Common myeloid progenitor, CD34-positive (primary cell): ENCODE measurements at places on chromosomes 5 and 9.

GRCh38 chr5:135392256-135392655, 6.8 kb downstream of the MACROH2A1 start:
- H3K4me1 ChIP-seq = peaks cover 32% of the 10 kb centered on the region
- peak; percentile 69 for DNase-seq
- H3K4me3 ChIP-seq = no peak overlapping the region
- H3K36me3 ChIP-seq = peaks cover 30% of the 10 kb centered on the region
- H3K27ac ChIP-seq = peak overlapping the region; percentile 65

- no peaks in the 10 kb centered on the region for H3K4me1 ChIP-seq
- H3K27ac ChIP-seq = no peak overlapping the region
- H3K4me3 ChIP-seq = no peak overlapping the region
- no peak for DNase-seq
Measured at GRCh38 chr9:86328156-86328555, 26.1 kb downstream of the TUT7 start.

GRCh38 chr5:98786191-98786853, 12.9 kb downstream of the RGMB start:
- H3K36me3 ChIP-seq = no peaks in the 10 kb centered on the region
- H3K4me1 ChIP-seq = no peaks in the 10 kb centered on the region
- no peak for DNase-seq
- H3K27ac ChIP-seq = no peak overlapping the region
- H3K27me3 ChIP-seq = peaks cover 5% of the 10 kb centered on the region

- no peaks in the 10 kb centered on the region for H3K36me3 ChIP-seq
- no peaks in the 10 kb centered on the region for H3K27me3 ChIP-seq
- no peak overlapping the region for H3K4me3 ChIP-seq
- no peak overlapping the region for H3K27ac ChIP-seq
Measured at GRCh38 chr9:79143211-79143610, 428.6 kb upstream of the TLE4 start.

- H3K27me3 ChIP-seq = no peaks in the 10 kb centered on the region
- no peaks in the 10 kb centered on the region for H3K4me1 ChIP-seq
- H3K4me3 ChIP-seq = no peak overlapping the region
- no peak for DNase-seq
Measured at GRCh38 chr9:128986671-128987070, 39.2 kb downstream of the NUP188 start.

DNA sequence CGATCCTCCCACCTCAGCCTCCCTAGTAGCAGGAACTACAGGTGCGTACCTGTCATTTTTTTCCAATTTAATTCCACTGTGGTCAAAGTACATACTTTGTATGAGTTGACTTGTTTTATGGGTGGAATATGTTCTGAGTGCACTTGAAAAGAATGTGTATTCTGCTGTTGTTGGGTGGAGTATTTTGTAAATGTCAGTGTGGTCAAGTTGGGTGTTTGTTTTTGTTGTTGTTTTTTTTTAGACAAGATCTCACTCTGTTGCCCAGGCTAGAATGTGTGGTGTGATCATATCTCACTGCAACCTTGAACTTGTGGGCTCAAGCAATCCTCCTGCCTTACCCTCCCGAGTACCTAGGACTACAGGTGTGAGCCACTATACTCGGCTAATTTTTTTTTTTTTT, 17.9 kb downstream of the SLC25A25 start:
- H3K27ac ChIP-seq = no peak overlapping the region
- H3K36me3 ChIP-seq = no peaks in the 10 kb centered on the region
- peaks cover 4% of the 10 kb centered on the region for H3K4me1 ChIP-seq
- no peak for DNase-seq

DNA sequence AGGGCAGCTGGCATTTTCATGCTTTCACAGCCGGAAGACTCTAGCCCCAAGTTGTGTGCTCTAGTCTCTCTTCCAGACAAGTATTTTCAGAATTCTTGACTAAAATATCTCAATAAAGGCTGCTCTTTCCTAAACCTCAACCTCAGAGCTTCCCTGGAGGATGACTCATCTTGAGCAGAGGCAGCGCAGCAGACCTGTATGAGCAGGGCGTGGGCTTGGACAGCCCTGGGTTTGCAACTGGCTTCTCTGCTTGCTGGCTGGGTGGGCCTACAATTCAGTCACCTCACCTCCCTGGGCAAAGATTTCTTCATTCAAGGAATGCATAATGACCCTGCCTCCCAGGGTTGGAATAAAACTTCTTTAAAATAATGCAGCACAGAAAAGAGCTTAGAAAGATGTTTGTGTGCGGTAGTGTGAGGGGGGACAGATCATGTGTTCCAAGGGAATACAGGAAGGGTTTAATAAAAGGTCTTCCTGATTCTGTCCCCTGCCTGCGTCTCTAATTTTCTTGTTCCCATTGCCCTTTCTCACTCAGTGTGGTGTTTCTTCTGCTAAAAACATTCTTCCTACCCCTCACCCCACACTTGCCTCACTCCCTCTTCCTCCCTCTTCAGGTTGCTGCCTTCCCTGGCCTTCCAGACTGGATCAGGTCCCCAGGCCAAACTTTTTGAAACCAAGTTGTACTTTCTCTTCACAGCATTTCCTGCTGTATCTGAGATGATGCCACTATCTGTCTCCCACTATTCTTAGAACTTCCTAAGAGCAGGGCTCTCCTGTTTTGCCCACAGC, 39.4 kb upstream of the MAP1B start:
- no peaks in the 10 kb centered on the region for H3K4me1 ChIP-seq
- peaks cover 16% of the 10 kb centered on the region for H3K27me3 ChIP-seq
- DNase-seq = no peak
- H3K4me3 ChIP-seq = no peak overlapping the region
- no peak overlapping the region for H3K27ac ChIP-seq

DNA sequence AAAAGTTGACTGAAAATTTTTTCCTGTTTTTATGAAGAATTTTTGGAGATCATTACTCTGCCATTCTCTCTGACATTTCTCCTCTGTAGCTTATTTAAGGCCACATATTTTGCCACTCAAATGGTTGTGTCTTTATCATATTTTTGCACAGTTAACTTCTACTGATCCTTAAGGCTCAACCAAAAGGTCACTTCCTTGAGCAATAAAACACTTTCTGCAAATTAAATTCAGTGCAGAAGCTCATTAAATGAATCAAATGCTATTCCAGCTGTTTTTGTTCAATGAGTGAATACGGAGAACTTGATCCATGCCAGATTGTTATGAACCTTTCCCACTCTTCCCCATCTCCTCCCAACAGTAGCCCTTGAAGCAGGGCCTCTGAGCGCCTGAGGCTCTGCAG, 93.8 kb upstream of the EPB41L4A start:
- H3K27me3 ChIP-seq = no peaks in the 10 kb centered on the region
- H3K4me1 ChIP-seq = no peaks in the 10 kb centered on the region
- H3K36me3 ChIP-seq = no peaks in the 10 kb centered on the region
- no peak for DNase-seq

DNA sequence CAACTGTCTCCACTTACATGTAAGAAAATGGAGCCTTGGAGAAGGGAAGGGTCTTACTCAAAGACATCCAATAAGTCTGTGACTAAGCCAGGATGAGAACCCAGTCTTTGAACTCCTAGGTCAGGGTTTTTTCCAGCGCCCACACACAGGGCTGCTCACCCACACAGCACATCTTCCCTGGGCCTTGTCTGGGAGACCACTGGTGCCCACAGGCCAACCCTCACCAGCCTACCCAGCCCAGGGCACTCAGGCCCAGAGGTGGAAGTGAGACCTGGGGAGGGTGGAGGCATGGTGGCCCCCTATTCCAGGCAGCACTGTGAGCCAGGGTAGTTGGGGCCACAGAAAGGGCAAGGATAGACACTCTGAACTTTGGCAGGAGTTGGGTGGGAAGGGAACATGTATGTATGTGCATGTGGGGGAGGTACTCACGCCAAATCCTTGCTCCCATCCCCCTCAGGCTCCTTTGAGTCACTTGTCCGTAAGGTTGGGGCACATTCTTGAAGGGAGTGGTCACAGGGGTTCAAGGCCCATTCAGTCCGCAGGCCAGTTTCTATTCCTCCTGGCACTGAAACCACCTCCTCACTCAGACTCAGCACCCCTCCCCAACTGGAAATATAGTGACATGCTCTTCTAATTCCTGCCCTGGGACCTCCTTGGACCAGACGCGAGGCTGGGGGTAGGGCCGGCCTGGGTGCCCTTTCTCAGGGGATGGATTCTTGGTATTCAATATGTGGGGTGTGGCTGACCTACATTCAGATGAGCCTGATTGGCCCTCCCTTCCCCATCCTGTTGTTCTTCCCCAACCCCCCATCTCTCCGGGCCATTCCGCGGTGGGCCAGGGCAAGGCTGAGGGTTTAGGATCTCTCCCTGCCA, 2.9 kb upstream of the SLC4A9 start:
- DNase-seq = no peak
- no peak overlapping the region for H3K27ac ChIP-seq
- no peaks in the 10 kb centered on the region for H3K27me3 ChIP-seq
- H3K4me3 ChIP-seq = no peak overlapping the region
- peaks cover 6% of the 10 kb centered on the region for H3K4me1 ChIP-seq
- no peaks in the 10 kb centered on the region for H3K36me3 ChIP-seq

GRCh38 chr5:171808951-171809350, 23.3 kb downstream of the SMIM23 start:
- H3K4me3 ChIP-seq = no peak overlapping the region
- no peak overlapping the region for H3K27ac ChIP-seq
- H3K4me1 ChIP-seq = peaks cover 11% of the 10 kb centered on the region
- DNase-seq = no peak

DNA sequence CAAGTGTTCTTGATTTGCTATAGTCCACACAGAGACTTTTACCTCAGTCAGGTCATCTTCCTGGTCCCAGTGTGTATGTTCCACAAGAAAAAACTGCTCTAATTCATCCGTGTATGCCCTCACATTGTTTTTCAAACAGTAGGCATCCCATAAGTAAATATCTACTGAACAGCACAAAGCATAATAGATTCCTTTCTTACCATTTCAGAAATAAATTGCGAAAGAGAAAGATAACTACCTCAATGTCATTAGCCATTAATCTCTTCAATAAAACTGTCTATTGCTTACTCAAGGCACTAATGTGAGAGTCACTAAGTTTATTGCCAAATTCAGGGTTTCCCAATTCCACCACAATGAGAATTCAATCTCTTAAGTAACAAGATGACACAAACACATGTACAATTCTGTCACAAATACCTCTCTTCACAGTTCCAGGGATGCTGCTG, 9.6 kb downstream of the FBXW2 start:
- H3K27me3 ChIP-seq = no peaks in the 10 kb centered on the region
- H3K27ac ChIP-seq = no peak overlapping the region
- H3K4me1 ChIP-seq = peaks cover 2% of the 10 kb centered on the region
- no peak overlapping the region for H3K4me3 ChIP-seq

GRCh38 chr9:134294153-134295071, 31.8 kb upstream of the RXRA start:
- no peaks in the 10 kb centered on the region for H3K27me3 ChIP-seq
- H3K27ac ChIP-seq = peak overlapping the region; percentile 54
- no peaks in the 10 kb centered on the region for H3K4me1 ChIP-seq
- H3K36me3 ChIP-seq = no peaks in the 10 kb centered on the region
- H3K4me3 ChIP-seq = no peak overlapping the region
